ENCODE measurements at places on chromosomes 3 and 15.
A peak's percentile ranks its signal among the peaks of the same experiment; 100 is the strongest.

GRCh38 chr3:119555309-119555735 is 4.1 kb downstream of the CD80 start:
- no peak for DNase-seq

GRCh38 chr3:123953735-123954134 is 7.3 kb downstream of the CCDC14 start:
- DNase-seq, result no peak

- DNase-seq, result no peak
Measured at GRCh38 chr3:15611018-15611417, 9.5 kb downstream of the BTD start.

DNA sequence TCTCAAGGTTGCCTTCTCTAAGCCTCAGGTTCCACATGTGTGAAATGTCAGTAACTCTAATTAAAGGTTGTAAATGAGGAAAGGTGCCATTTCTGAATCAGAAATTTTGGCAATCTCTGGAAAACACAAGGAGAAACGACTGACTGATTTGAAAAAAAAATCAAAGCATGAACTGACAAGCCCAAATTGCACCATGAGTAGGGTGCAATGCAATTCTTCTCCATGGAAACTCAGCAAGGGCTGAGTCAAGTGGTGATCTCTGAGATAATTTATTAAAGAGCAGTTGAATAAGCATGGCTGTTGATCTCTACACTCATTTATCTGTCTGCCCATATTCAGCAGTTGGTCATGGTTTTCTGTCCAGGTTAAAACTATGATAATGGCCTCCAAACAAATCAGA is 201.6 kb upstream of the CMC1 start:
- no peak for DNase-seq

DNA sequence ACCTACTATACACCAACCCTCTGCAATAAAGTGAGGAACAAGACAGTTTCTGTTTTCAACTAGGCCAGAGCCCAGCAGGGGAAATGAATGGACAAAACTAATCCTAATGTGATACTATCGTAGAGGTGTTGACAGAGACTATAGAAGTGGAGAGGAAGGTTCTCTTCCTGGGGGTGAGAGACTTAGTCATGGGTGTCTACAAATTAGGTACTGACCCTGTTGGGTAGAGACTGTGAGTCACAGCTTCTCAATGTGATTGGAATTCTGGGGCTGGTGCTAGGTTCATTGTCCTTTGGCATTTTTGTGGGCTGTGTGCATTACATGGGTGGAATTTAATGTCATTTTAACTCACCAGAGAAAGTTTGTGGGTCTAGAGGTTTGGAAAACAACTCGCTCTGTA is 79.3 kb downstream of the ADAMTSL3 start:
- no peak for DNase-seq

- DNase-seq, result no peak
Measured at GRCh38 chr15:82177291-82178010, 85.1 kb downstream of the EFL1 start.

GRCh38 chr3:105334138-105334882 is 32.4 kb upstream of the ALCAM start:
- no peak for DNase-seq

DNA sequence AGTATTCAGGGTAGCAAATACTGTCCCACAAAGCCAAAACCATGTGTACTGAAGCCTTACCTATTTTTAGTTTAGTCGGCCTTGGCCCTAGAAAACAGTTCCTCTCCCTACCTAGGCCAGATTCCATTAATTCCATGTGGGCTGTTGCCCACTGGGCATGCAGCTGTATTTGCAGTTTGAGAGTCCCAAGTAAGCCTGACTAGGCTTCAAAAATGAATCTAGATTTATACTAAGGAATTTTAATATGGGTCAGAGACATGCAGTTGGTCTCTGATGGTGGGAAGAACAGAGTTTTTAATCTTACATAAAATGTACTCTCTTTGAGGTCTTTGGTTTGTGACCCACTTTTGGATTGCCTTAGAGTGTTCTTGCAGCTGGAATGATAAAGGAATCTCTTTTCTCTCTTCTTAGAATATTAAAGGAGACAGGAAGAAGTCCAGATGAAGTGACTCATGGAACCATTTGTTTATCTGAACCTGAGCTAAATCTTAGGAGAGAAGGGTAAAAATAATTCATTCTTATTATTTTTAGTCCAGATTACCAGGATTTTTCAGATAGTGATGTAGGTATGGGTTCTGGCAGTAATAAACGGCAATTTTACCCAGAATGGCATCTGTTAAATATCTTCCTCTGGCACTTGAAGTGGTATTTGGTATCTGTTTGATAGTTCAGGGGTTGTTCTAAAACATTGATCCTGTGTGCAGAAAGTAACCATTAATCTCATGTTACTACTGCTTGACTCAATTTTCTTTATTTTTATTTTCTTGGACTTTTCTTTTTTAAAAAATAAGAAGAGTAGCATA is 33.8 kb downstream of the GLCE start:
- no peak for DNase-seq

DNA sequence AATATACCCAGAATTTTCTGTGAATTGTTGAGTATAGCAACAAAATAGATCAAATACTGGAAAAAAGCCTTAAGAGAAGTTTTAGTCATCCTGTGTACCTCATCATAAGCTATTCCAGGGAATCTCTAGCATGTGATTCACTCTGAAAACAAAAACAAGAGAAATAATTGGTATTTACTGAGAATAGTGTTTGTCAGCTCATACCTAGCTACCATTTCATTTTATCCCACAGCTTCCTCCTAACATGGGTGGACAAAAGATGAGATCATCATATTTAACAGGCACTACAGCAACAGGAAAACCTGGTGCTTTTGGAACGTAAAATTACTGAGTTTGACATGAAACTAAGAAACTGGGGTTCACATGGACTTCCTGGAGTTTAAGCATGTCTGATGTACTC is 753.5 kb upstream of the NECTIN3 start:
- no peak for DNase-seq

- DNase-seq, result no peak
Measured at GRCh38 chr3:29374226-29374625, 93.4 kb downstream of the RBMS3 start.

DNA sequence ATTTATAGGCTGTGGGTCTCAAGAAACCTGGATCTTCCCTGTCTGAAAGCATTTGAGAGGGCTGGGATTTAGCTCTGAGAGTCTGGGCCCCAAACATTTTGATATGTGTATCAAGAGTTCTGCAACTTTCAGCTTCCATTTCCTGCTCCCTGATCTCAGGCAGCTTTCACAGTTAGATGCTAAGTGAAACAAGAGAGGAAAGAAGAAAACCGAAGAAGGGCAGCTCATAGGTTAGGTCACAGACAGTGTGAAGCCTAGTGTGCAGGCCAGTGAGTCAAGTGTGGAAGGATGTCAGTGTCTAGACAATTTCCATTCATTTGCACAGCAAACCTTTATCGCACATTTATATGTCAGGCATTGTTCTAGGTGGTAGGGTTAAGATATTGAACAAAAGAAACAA is 173.6 kb upstream of the PROK2 start:
- peak; percentile 15 for DNase-seq

DNA sequence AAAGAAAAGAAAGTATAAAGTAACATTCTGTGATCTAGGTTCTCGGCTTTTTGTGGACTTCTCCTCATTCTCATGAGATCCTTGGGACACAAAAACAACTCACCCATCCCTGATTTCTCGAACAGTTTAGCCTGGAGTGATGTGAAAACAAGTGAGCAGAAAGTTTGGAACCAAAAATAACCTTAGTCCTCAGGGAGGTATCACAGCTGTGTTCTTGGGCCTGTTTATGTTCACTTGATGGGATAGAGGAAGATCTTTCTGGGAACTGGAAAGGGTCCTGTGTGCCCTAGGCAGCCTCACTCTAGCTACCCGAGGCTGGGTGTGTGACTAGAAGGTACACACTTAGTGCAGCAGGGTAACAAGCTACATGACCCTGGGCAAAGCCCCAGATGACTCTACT is 308.8 kb upstream of the PDZRN3 start:
- no peak for DNase-seq

- no peak for DNase-seq
Measured at GRCh38 chr3:38536671-38537070, 40.5 kb downstream of the EXOG start.

DNA sequence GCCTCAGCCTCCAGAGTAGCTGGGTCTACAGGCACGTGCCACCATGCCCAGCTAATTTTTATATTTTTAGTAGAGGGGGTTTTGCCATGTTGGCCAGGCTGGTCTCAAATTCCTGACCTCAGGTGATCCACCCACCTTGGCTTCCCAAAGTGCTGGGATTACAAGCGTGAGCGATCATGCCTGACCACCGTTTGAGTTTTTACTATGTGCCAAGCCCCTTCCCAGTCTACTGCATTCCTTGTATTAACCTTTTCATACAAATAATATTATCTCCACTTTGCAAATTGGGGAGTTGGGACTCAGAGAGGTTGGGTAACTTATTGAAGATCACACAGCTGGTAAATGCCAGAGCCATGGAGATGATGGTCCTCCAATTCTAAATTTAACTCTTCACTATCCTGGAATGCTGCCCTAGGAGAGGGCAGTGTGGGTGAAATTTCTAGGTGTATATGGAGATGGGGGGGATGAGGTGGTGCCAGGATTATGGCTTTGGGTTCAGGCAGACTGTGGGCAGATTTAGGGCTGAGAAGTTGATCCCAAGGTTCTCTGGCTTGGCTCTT is 1.0 kb upstream of the PXK start:
- DNase-seq, result no peak

GRCh38 chr3:165837058-165837525 is at the start of gene BCHE:
Gene BCHE (minus strand): TSS chr3:165837423. CDS start chr3:165831033, 6,390 bp downstream.
- no peak for DNase-seq
